ENCODE measurements at places on chromosomes 11 and 22.
A peak's percentile ranks its signal among the peaks of the same experiment; 100 is the strongest.

- DNase-seq: no peak
Measured at GRCh38 chr22:48208894-48209293, 1446.4 kb downstream of the TBC1D22A start.

DNA sequence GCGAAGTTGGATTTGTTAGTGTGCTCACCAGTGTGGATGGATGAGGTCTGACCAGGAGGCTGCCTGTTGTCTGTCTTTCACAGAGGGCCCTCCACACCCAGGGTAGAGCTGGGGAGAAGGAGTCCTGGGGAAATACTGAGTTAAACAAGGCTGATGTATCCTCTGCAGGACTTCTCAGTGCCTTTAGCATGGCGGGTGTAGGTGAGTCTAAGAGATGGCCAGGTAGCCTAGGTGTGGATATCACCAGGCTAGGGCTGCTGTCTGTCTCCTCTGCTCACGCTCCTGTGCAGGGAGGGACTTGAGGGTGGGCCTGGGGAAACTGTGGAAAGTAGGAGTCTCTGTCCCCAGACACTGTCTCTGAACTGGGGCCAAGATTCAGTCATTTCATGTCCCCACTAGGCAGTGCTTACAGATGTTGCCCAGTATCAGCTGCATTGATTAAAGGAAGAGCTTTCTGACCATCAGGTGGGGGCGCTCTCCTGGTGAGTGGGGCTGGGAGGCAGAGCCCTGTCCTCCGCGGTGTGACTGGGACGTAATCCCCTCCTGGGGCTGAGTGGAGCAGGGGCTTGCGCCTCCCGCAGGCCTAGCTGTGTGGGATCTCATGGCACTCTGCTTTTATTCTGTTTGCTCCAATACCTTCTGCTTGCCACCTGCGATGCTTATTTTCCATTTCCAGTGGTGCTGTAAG, 35.5 kb upstream of the CCDC188 start:
- no peak for DNase-seq

DNA sequence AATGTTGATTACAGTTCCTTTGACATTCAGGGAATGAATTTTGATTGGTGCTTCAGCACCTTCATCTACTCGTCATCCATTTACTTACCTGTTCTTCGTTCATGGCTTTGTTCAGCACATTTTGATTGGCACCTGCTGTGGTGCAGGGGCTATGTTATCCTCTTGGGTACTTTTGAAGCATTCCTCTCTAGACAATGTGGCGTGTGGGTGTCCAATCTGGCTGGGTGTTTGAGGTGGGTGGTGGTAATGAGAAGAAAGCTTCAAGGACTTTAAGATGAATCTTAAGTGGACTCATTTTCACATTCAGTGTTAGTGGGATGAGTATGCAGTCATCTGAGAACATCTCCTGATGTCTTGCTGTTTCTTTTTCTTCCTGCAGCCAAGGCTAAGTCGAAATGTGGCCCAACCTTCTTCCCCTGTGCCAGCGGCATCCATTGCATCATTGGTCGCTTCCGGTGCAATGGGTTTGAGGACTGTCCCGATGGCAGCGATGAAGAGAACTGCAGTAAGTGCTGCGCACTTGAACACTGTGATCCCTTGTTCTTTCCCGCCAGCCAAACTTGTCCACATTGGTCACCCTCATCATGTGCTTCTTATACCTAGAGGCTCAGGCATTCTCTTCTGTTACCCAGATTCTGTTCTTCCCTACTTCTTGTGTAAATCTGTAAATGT, 137.5 kb downstream of the LDLRAD3 start:
- no peak for DNase-seq

- peak; percentile 70 for DNase-seq
Measured at GRCh38 chr11:44936525-44936924, 14.2 kb downstream of the TP53I11 start.

DNA sequence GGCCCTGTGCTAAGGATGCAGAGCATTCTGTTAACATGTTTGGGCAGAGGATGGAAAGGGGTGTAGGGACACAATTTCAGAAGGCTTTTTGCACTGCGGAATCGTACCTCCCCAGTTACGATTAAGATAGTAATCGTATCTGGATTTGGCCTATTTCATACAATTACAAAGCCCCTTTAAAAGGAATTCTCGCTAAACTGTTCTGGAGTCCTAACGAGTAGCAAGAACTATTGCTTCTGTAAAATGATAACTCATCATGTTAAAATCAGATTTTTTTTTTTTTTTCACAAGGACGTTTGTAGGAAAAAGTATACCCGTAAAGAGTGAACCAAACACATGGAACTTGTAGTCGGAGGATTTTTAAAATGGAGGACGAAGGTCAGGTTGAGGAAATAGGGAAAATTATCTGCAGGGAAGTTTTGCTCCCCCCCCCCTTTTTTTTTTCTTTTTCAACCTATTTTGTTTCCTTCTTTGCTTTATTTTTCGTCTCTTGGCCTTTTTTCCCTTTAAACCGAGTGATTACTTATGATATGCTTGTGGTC, 934 bp downstream of the HSD17B12 start:
- peak; percentile 24 for DNase-seq

- no peak for DNase-seq
Measured at GRCh38 chr22:47298017-47298785, 535.8 kb downstream of the TBC1D22A start.

- DNase-seq: peak; percentile 37
Measured at GRCh38 chr22:20128902-20129746, 2.5 kb upstream of the ZDHHC8 start.

DNA sequence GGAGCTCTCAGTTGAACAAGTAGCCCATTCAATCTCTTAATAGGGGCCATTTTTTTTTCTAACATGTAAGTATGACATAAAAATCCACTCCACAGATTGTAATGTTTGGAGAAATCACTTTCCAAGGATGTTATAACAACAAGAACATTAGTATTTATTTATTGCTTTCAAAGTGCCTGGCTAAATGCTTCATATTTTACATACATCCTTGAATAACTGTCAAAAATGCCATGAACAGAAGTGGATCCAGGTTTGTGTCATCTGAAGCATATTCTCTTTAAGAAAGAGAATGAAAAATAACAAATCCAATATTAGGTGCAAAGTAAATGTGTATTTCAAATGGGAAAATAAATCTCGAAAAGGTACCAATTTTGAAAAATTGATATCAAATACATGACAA, 344.0 kb upstream of the FAT3 start:
- no peak for DNase-seq

- no peak for DNase-seq
Measured at GRCh38 chr22:23549198-23549595, 30.9 kb downstream of the IGLL1 start.

- peak; percentile 66 for DNase-seq
Measured at GRCh38 chr11:20127671-20128527, 32.4 kb downstream of the DBX1 start.

DNA sequence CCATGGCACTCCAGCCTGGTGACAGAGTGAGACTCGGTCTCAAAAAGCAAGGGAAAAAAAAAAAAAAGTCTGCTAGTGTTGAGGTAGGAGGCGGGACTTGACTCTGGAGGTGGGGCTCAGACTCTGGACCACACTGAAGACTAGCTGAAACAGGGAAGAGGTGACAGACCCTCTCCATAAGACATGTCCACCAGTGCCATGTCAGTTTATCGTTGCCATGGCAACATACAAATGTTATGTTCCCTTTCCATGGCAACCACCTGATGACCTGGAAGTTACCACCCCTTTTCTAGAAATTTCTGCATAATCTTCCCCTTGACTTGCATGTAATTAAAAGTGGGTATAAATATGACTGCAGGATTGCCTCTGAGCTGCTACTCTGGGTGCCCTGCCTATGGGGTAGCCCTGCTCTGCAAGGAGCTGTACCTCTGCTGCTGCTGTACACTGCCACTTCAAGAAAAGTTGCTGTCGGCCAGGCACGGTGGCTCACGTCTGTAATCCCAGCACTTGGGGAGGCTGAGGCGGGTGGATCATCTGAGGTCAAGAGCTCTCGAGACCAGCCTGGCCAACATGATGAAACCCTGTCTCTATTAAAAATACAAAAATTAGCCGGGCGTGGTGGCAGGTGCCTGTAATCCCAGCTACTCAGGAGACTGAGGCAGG, 55.1 kb downstream of the KIAA1671 start:
- no peak for DNase-seq

GRCh38 chr11:73402834-73403185, 26.6 kb downstream of the RELT start:
- DNase-seq: no peak

GRCh38 chr22:49070501-49070900, 757.2 kb downstream of the BRD1 start:
- DNase-seq: no peak

DNA sequence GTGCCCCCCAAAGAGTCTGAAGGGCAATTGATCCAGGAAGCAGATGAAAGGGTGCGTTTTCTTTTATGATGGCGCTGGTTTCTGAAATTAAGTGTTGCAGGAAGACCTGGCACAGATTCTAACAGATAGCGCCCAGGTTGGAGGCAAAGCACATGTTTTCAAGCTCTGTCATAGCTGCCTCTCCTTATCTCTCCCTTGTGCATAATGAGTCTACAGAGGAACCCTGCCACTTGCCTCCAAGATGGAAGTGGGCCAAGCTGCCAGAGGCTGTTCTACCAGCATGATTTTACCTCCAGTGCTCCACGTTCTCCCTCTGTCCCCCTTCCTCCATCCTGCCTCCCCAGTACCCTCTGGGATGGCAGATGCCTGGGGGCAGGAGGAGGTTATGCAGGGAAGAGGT, 30.0 kb upstream of the TLCD5 start:
- no peak for DNase-seq

DNA sequence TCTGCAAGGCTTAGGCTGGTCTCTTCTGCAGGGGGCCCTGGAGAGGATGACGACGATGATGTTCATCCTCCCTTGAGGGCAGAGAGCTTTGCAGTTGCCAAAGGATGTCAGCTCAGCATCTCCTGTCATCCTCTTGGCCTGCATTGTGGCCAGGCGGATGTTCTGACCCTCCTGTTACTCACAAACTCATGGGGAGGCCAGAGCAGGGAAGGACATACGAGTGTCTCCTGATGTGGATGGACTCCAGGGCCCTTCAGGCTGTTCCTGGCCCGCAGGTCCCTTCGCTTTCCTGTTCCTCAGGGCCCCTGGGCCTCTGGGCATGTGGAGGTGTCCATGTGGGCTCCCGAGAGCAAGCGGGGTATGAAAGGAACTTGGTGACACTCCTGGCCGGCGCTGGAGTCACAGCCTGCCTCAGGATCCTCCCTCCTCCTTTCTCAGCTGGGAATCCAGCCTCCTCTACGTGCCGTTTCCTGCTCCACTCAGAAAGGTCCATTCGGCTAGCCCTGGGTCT, 8.5 kb downstream of the ADORA2A start:
- DNase-seq: peak; percentile 16

DNA sequence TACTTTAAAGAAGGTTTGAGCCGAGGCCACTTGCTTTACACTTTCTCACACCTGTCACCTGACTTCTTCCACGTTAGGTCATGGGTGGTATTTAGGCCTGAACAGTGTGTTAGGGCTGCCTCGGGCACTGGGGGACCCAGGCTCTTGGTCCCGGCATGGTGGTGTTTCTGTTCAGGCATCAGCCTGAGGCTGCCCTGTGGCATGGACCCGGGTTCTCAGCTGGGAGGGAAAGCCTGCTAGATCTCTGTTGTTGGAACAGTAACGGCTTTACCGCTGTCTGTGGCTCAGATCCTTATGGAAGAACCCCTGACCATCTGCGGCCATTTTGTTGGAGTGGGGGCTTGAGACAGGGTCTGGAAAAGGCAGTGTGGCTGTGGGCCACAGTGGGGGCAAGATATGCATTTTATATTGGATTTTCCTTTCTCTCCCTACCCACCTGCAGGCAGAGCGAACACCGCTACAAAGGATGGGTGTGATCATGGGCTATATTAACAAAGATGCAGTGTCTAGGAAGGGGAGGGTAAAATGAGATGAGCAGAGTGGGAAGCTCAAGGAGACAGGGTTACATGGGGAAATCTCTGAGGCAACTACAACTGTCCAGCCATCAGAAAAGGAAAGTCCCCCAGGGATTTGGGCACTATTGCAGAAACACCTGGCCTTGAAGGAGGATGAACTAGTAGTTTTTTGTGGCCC, 1.6 kb upstream of the KCNJ11 start:
- no peak for DNase-seq

- no peak for DNase-seq
Measured at GRCh38 chr22:20729194-20729593, 44.7 kb upstream of the SERPIND1 start.

- no peak for DNase-seq
Measured at GRCh38 chr11:36451681-36452080, 58.4 kb downstream of the TRAF6 start.

GRCh38 chr22:41913842-41914534, 886 bp downstream of the SHISA8 start:
- no peak for DNase-seq

DNA sequence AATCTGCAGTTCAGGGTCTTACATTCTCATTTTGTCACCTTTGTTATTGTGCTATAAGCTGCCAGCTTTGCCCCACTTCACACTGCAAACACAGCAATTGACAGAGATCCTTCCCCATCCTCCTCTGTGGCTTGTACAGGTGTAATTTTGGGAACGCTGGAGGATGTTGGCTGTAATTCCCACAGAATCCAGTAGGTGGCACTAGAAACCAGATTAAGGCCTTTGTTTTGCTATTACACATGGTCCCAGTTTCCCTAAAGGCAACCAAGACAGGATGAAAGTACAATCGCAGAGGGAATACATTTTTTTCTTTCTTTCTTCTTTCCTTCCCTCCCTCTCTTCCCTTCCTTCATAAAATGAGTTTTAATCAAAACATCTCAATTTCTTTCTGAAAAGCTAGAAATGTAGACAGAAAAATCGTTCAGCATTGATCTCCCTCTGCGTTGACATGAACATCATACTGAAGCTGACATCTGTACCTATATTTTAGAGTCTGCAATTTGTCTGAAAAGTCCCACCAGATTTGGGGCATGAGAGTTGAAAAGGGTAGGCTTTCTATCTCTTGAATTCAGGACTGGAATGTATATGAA, 21.3 kb upstream of the NELL1 start:
- peak; percentile 39 for DNase-seq
